NAMALWA (cell line): ENCODE measurements at places on chromosomes 5 and 9.
A peak's percentile ranks its signal among the peaks of the same experiment; 100 is the strongest.

DNA sequence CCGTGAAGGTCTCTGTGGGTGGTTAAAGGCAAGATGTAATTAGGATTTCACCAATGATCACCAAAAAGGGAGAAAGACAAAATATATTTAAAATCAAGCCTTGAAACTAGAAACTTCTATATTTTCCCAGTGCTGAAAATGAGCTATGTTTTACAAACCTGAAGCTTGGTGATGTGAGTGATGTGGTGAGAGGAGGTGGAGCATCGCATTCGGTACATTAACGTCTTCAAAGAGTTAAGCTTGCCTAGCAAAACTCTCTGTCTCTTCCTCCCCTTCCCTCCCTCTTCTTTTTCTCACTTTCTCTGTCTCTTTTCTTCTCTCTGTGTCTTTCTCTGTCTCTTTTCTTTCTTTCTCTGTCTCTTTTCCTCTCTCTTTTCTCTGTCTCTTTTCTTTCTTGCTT, 347.3 kb upstream of the IRX2 start:
- DNase-seq, result no peak

- no peak for DNase-seq
Observed at GRCh38 chr9:78005231-78006002, 26.2 kb downstream of the GNAQ start.

- DNase-seq, result no peak
Observed at GRCh38 chr9:698276-698675, 143.2 kb upstream of the DMRT1 start.

- no peak for DNase-seq
Observed at GRCh38 chr5:175746851-175747250, 89.0 kb downstream of the HRH2 start.

GRCh38 chr9:132446887-132447286, 36.9 kb downstream of the CFAP77 start:
- DNase-seq, result no peak

DNA sequence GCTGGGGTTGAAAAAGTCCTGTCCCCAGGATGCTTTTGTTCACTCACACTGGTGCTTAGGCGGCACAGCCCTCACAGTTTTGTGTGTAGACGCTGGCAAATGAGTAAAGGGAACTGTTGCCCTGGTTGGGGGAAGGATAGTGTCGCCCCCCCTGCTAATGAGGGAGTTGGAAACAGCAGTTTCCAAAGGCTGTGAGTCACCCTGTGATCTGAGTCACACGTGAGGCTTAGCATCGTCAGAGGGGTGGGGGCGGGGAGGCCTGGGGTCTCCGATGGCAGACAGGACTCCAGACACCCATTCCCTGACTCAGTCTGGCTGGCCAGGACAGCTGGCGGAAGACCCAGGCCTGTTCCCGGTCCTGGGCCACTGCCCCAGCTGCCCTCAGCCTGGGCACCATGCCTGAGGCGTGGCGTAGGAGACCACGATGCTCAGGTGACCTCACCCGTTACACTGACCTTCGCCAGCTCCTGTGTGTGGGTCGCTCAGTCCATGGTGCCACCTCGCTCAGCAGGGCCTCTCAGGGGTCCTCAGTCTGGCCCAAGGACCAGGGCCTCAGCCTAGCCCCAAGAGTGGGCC, 2.9 kb downstream of the DNAJB5 start:
- DNase-seq, result no peak

DNA sequence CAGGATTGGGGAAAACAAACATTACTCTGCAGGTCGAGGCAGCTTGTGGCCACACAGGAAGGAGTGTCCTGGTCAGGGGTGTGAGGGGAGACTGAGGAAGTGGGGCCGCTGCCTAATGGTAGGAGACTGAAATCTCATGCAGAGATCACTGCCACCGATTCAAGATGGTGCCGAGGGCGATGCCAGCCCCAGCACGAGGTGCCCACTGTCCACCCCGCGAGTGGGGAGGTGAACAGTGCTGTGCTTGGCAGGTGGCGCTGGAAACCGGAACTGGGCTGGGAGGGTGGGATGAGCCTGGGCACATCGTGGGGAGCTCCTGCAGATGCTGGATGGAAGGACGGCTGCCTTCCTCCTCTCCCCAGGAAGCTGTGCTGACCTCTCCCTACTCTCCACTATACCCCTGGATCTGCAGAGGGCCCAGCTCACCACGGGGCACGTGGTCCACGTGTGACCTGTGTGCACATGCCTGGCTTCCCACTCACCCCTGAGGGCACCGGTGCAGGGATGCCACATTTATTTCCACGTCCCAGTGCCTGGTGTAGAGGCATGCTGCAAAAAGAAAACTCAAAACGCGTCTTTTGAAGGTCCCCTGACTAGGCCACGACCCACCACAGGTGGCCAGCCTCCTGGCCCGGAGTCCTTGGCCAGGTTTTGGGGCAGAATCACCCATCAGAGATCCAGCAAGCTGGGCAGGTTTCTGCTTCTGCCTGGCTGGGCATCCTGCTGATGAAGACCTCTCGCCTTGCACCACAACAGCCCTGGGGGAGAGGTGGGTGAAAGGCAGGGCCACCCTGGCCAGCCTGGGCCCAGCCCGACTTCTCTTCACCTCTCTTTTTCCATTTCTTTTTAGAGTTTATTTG, 71.7 kb upstream of the FCN1 start:
- no peak for DNase-seq

GRCh38 chr9:101566904-101567724, 27.7 kb downstream of the PPP3R2 start:
- peak; percentile 51 for DNase-seq
